ENCODE measurements at places on chromosomes 7 and 10. TPM values are rescaled to one million over a fixed set of nuclear protein-coding genes. Genes with fewer than 3 reads are reported as not detected.

DNA sequence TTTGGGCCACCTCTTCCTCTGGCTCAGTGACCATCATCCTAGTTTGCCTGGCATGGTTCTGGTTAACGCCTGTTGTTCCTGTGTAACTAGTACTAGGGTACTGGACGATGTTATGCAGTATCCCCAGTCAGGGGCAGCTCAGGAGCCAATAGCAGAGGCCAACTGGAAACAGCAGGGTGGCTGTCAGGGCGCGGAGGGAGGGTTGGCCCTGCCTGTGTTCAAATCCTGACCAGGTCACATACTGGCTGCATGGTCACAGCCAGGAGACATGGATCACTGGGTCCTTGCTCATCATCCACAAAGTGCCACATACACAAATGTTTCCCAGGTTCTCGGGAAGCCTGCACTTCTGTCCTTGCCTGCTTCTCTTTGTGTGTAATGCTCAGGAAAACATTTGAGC lies 12.3 kb upstream of the RBP3 start:
- DNase-seq = no peak

DNA sequence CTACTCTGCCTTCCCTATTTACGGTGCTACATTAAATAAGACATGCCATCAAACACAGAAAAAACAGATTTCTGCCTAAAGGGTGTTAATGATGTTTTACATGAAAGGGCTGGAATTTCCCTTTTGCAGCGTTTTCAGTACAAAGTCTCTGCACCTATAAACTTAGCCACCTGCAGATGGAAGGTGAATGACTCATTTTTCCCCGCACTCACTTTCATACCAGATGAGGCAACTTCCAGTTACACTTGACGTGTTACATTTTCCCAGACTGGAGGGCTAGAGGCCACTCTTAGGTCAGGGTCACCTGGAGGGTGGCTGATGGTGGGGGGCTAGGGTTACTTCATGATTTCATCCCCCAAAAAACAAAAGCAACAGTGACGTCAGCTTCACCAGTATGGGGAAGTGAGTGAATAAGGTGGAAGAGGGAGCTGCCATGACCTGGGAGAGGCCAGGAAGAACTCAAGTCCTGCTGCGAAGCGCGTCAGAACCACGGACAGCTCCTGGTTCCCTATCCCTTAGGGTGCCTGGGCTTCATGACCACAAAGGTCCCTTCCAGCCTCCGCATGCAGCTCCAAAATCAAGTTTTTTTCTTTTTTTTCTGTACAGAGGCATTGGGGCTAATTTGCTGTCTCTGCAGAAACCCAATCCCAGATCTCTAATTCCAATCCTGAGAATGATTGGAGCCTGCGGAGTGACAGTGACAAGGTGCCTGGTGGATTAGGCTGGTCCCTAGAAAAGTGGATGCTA lies 94.0 kb downstream of the ADARB2 start:
- DNase-seq = no peak

DNA sequence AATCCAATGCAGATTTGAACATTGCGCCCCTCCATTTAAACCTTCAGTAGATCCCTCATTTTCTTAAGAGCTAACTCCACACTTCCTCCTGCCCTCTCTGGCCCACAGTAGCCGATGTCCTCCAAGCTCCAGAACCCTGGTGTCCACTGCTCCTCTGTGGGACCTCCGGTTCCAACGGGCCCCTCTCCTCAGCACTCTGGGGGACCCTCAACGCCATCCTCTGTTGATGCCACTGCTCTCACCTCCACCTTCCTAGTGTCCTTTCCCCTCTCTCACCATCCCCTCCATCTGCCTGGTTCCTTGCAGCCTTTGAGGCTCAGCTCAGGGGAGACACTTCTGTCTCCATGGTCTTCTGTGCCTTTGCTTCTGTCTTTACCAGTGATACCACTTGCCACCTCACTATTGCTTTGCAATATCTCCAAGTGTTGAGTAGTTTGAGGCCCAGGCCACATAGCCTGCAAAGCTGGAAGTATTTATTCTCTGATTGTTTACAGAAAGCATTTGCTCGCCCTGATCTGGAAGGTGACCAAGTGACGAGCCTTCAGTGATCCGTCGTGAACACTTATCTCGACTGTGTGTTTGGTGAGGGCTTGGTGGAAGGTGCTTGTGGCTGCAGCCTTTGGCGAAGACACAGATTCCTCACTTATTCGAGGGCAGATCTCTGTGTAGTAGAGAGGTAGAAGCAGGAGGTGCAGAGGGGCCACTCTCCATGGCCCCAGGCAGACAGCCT lies 104.8 kb upstream of the SHH start:
- no peak for DNase-seq

DNA sequence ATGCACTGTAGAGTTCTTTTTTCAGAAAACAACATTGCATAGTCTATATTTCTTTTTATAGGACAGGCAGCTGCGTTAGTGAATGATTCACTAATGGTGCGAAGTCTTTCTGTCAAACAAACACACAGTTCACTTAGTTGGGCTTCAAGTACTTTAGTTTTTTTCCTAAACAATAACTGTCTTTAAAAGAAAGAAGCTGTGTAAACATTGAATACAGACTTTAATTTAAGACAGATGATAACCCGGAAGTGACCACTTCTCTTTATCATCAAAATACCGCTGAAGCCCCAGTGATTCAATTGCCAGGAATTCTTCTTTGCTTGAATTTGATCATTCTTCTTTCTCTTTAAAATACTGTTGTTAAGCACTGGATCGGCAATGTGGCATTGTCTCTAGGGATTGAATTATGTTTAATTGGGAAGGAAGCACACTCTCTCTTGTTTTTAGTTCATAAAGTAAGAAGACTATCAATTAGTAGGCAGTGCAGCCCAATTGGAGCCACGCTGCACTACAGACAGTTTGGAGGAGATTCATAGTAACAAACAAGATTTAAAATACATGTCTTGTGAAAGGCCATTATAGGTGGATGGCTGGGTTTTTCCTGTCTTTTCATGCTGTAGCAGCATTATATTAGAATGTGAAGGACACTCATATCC lies 30.4 kb downstream of the CNTNAP2 start:
- no peak for DNase-seq

GRCh38 chr10:53697038-53697437 lies 924.5 kb upstream of the MBL2 start:
- peak; percentile 63 for DNase-seq

- DNase-seq = no peak
Observed at GRCh38 chr7:49596701-49597491, 176.5 kb upstream of the VWC2 start.

GRCh38 chr7:122273117-122273516 lies 31.4 kb downstream of the FEZF1 start:
- DNase-seq = no peak

DNA sequence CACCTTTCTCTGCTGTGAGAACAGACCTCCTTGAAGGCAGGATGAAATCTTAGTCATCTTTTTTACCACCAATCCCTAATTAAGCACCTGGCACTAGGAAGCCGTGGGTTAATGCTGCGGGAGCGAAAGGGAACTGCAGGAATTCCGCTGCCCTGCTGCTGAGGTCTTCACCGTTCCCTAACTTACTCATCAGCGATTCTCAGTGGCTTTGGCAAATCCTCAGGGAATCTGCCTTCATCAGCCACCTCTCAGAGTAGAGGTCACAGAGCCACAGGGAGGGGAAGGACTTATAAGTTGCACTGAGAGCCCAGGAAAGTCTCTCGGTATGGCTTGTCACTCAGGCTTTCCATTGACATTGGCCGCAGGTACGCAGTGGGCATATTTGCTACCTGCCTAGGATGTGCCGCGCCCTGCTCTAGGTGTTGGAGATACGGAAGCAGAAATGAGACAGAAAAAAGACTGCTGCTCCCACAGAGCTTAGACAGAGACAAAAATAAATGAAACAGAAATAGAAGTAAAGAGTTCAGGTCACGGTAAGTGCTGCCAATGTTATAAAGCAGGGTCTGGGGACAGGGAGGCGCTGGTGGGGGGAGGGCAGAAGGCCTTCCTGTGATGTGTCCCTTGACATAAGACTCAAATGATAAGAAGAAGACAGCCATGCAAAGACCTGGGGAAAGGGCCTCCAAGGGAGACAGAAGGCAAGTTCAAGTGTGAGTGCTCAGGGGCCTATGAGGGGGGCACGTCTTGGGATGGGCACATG lies 72.6 kb upstream of the OPALIN start:
- no peak for DNase-seq

DNA sequence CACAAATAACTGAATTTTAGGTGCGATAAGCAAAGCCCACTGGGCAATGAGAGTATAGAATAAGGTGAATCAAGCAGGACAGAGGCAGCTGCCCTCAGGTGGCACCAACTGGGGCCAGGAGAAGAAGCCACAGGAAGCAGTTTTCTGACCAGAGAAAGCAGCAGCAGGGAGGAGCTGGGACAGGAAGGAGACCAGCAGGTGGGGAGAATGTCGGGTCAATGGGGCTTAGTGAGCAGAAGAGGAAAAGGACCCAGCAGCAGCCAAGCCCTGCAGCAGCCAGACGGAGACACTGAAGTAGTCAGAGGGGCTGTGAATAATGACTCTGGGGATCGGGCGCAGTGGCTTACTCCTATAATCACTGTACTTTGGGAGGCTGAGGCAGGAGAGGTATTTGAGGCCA lies 209.6 kb upstream of the SH2B2 start:
- DNase-seq = no peak

DNA sequence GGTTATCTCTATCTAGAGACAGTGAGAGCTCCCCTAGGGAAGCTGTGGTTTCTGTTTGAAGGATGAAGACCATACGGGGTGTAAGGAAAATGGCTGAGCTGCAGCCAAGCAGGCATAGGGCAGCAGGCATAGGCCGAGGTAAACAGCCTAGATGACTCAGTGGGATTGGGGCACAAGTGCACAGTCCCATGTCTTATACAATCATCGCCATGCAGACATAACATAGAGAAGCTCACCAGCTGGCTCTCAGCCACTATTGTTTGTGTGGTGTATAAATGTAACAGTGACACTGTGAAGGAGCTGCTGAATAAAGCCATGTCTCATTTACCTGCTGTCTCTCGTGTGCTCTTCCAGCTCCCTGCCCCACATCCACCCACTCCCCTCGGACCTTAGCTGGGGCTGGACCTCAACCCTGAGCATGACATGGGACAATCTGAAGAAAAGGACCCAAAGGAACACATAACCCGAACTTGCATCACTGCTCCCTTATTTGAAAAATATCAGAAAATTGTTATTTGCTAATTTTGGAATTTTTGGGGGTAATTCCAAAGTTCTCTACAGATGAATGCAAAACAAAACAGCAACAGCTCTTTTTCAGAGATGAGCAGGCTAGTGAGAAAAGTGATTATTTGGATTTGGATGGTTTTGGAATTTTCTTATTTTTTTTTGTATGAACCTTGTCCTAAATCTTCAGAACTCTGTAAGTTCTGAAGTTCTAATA lies 582.7 kb downstream of the REEP3 start:
- no peak for DNase-seq

DNA sequence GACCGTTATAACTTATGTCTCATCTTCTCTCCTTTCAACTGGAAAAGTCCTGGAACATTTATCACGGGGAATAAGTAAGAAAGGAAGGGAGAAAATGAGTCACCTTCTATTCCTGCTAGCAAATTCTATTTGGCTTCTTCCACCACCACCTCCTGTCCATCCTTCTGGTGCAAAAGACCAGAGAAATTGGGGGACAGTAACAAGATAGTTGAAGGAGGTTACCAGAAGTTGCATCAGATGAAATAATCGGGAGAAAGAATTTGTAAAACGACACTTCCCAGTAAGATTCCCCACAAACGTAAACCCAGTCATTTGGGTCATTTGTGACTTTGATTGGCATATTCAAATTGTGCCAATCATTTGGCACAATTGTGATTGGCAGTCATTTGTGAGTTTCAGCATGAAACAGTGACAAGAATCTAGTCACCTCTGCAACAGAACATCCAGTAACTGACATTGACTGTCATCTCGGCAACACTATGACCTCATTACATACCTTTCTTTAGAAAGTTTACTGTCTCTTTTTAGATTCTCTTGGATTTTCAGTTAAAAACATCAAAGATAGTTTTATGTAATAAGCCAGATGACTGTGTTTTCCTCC lies 51.3 kb upstream of the PIK3CG start:
- no peak for DNase-seq

DNA sequence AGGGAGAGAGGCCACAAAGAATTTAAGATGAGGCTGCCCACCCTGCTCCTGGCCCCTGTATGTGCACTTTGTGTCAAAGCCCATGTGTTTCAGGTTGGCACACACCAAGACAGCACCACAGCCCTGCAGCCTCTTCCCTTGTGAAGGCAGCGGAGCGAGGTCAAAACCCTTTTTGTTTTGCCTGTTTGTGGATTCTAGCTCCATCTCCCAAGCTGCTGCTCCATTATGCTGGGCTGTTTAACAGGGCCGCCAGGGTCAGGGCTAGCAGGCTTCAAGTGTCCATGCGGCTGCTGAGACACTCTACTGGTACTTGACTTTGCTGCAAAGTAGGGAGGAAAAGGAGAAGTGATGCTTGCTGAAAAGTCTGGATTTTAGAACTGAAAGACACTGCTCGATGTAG lies 142.3 kb upstream of the EFCAB10 start:
- DNase-seq = no peak

DNA sequence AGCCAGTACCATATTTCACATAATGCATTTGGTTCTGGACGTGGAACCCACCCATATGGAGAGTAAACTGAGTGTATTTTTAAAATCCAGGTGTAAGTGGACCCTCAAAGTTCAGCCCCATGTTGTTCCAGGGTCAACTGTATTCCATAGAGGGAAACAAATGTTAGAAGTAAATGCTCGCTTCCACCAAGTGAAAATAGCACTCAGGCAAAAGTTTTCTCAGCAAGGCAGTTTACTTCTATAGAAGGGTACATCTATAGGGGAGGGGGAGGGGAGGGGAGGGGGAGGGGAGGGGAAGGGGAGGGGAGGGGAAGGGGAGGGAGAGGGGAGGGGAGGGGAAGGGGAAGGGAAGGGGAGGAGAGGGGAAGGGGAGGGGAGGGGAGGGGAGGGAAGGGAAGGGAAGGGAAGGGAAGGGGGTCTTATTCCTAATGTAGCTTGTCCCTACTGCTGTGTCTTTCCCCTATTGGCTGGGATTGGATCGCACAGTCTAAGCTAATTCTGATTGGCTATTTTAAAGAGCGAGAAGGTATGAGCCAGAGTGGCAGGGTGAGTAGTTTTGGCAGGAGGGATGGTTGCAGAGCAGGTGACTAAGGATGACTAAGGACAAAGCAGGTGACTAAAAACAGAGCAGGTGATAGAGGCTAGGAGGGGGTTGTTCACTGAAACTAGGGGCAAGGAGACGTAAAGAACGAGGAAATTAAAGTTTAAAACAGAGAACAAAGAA lies 29.1 kb downstream of the GARIN1A start:
- no peak for DNase-seq

SPDYE5 gene
- not detected for total RNA-seq

TAF5 gene
- total RNA-seq = 7.6 TPM

AUTS2 gene
- 7.4 TPM for total RNA-seq

NFKB2 gene
- 35.5 TPM for total RNA-seq

CDH23 gene
- not detected for total RNA-seq

CEP55 gene
- total RNA-seq = 58.5 TPM

ANXA8 gene
- total RNA-seq = 562 TPM

UCN3 gene
- total RNA-seq = not detected

CDC14C gene
- total RNA-seq = not detected

CNNM1 gene
- total RNA-seq = 0.42 TPM

RRP12 gene
- 40.1 TPM for total RNA-seq
